ENCODE measurements at places on chromosomes 6 and 20.

- DNase-seq: no peak
Measured at GRCh38 chr6:93721386-93722048, 302.2 kb upstream of the EPHA7 start.

DNA sequence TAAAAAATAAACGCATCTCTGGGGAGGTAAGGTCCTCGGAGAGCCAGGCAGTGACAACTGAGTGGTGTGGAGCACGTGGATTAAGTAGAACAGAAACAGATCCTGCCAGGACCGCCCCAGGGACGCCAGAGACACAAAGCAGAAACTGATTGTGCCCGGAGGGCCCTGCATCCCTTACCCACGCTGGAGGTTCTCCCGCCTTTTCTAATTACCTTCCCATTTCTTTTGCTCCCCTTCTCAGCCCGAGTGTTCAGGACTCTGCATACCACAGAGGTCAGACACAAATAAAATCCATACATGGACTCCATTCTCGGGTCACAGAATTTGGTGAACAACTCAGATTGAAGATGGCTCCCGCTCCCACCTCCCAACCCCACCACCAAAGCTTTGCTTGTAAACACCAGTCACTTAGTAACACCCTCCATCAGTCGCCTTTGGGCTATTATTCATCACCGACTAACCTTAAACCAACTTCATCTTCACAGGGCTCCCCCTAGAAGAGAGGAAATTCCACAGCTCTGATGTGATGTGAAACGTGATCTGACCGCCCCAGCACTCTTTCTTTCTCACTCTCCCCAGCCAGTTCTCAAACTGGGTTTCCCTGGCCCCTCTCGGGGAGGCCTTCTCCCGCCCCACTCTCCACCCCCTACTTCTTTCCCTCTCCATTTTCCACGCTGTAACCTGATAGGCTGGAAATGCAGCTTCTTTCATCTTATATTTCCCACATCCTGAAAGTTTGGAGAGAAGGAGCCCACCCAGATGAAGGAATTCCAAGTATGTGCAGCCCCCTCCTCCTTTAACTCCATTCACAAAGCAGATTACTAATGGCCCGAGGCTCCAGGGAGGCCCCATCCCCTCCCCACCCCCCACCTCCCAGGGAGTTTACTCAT is 32.5 kb upstream of the PIM1 start:
- DNase-seq: no peak

DNA sequence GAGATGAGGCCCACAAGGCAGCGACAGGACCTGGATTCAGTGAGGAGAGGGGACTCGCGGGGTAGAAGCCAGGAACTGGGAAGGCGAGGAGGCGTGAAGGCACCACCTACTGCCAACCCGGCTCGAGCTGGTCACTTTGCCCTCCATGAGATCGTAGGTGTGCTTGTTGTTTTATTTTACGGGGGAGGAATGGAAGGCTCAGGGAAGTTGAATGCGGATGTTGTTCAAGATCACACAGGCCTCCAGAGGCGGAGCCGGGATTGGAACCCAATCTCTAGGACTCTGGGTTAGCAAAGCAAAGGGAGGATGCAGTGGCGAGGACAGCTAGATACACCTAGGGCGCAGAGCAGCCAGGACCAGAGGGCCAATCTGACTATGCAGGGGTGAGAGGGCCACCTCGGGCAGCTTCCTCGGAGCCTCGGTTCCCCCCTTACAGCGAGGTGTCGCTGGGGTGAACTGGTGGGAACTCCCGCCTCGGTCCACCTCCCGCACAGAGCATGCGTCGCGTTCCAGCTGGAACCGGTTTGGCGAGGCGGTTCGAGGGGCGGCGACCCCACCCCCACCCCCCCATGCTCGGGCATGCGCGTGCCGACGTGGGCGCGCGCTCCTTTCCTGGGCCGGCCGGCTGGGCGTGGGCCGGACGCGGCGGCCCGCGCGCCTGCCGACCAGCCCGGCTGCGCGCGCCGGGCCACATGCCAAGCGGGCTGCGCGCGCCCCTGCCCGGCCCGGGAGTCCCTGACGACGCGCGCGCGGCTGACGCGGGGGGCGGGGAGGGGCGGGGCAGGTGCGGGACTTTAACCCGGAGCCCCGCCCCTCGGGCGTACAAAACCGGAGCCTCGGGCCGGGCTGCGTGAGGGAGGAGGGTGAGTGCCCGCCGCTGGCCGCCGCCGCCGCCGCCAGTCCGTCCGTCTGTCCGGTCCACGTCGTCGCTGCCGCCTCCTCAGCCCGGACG is 80.4 kb upstream of the MYL9 start:
- DNase-seq: peak; percentile 91

DNA sequence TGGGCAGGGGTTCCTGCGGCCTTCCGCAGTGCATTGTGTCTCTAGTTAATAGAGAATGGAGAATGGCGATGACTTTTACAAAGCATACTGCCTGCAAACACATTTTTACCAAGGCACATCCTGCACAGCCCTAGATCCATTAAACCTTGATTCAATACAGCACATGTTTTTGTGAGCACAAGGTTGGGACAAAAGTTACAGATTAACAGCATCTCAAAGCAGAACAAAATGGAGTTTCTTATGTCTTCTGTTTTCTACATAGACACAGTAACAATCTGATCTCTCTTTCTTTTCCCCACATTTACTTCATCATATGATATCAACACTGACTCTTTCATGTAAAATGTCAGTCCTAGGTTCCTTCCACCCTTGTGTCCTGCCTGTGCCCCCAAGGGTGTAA is 63.5 kb downstream of the GCNT2 start:
- no peak for DNase-seq

DNA sequence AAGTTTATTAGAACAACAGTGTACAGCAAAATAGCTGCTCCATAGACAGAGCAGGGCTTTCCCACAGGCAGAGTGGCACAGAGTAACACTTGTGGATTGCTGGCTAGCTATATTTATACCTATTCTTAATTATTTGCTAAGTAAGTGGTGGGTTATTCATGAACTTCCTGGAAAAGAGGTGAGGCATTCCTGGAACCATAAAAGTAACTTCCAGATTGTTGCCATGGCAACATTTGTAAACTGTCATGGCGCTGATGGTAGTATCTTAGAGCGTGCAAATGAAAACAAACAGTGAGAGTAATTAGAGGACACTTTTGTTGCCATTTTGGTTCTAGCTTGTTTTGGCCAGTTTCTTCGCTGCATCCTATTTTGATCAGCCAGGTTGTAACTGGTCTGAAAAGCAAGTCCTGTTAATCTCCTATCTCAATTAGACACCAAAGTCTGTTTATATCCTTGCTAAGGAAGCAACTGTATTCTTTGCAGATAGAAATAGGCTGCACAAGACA is 23.9 kb downstream of the DEFB114 start:
- DNase-seq: peak; percentile 79

DNA sequence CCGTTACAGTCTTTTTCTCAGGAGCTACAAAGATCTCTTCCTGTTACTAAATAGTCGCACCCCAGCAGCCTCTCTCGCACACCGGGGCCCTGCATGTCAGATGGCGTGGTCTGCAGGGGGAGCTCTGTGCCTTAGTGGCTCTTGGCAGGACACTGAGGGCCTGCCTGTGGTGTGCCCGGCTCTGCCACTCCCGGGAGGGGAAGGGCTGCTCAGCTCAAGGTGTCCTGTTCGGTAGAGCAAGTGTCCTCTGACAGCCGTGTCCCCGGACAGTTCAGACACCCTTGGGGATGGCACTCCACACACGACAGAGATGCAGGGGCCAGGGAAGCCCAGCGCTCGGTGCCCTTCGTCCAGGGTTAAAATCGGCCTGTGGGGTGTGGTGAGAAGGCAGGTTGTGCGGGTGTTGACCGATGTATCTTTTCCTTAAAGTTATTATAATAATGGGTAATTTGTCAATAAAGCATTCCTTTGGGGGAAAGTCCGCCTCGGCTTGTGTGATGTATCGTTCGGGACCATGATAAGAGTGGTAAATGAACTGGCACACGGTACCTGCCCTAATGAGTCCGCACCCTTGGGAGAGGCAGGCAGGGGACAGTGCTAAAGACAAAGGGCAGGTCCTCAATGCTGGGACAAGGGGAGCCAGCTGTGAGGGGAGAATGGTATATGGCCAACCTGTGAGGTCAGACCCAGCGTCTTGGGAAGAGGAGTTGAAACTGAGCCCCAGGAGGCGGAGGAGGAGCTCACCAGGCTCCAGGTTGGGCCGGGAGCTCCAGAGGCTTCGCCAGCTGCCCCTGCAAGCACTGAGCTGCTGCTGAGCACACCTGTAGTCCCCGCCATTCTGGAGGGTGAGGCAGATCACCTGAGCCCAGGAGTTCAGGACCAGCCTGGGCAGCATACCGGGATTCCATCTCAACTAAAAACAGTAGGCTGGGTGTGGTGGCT is 3.6 kb upstream of the DNAJC5 start:
- no peak for DNase-seq

DNA sequence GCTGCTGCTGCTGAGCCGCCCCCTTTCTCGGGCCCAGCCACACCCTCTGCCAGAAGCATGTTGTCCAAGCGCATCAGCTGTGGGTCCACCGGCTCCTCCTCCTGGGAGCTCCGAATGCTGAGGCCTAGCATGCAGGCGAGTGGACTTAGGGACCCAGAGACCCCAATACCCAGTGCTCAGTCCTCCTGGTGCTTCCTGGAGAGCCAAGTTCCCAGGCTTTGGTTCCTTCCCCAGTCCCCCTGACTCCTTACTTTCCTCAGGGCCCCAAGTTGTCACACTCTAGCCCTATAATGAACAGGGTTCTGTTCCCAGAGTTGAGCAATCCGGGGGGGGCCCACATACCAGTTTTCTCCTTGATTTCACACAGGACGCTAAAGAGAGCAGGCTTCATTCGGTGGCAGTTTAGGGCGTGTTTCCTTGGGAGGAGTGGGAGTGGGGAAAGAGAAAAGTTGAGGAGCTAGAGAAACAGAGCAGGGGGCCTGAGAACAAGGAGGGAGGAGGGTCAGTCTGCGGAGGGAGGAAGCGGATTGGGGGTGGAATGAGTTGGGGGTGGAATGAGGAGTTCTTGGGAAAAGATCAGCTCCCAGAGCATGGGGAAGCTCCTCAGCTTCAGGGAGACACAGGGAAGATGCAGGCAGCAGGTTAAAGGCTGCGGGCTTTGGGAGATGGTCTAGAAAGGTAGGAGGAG is 1.5 kb downstream of the PBX2 start:
- no peak for DNase-seq

GRCh38 chr6:30212865-30213666 is at the start of gene TRIM26:
Gene TRIM26, minus strand, starts transcription at chr6:30213406. Its CDS starts 14,303 bp downstream, at chr6:30199103.
- peak; percentile 95 for DNase-seq

DNA sequence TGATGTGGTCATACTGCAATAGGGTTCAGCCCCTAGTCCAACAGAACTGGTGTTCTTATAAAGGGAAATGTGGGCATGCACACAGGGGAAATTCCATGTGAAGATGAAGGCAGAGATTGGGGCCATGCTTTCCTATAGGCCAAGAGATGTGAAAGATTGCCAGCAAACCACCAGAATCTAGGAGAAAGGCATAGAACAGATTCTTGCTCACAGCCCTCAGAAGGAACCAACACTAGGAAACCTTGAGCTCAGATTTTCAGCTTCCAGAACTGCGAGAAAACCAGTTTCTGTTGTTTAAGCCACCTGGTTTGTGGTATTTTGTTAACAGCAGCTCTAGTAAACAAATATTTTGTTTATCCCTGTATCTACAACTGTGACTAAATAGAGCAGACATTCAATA is 197.6 kb upstream of the CITED2 start:
- DNase-seq: no peak

DNA sequence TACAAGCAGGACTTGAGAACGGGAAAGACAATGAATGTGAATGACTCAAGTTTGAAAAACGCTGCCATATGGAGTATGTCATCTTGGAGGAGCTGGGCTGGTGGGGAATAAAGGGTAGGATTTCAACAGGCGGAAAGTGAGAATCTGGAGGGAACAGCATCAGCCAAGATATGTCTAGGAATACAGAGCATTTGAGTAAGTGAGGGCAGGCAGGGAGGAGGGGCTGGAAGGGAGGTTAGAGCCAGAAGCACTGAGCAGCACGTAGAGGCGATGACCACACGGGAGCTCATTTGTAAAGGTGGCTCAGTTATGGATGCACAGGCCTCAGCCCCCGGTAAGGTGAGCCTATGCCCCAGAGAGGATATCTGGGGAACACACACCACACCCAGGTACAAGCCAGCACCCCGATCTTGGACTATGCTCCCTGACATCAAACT is 115.1 kb downstream of the ZMYND8 start:
- no peak for DNase-seq

DNA sequence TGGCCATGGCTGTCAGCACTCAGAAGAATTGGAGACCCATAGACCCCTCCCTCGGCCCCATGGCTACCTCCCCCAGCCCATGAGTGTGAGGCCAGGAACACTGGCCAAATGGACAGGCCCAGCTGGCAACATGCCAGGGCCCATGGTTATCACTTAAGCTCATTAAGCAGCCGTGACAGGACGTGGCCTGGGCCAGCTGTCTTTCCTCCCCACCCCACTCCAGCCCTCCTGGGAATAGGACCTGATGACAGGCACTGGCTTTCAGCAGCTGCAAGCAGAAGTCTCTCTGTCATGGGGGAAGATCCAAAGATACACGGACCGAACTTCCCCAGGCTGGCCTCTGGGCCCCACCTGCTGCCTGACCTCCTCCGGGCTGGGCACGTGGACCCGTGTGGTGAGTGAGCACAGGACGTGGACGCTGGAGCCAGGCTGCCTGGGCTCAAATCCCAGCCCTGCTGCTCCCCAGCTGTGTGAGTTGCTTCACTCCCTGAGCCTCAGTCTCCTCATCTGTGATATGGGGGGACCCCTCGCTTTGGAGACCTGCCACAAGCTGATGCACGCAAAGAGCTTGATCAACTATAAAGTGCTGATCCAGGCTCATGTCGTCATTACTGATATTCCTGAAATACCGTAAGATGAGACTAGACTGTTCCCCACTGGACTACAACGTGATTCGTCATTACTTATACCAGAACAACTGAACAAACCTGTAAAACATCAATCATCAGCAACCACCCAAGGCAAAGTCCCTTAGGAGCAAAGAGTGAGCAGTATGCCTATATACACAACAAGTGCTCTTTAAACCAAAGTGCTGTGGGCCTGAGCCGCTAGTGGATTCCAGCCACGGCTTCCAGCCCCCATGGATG is 22.0 kb upstream of the VSTM2L start:
- DNase-seq: peak; percentile 22

DNA sequence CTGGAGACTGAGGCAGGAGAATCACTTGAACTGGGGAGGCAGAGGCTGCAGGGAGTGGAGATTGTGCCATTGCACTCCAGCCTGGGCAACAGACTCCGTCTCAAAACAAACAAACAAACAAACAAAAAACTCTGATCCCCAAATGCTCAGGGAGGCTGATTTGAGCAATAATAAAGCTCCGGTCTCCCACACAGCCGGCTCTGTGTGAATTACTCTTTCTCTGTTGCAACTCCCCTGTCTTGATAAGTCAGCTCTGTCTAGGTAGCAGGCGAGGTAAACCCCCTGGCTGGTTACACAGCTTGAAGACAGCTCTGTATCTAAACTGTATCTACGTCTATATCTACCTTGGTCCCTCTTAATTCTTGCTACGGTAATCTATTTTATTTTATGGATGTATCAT is 6.4 kb upstream of the SERINC3 start:
- DNase-seq: no peak
